Activated naive CD8-positive, alpha-beta T cell treated with anti-CD3 and anti-CD28 coated beads, Interleukin-2, amount 10 ng/mL, durations not matched to agents 7 days and 5 days (primary cell): ENCODE measurements at places on chromosomes 2 and 18. TPM values are rescaled to one million over a fixed set of nuclear protein-coding genes. Genes with fewer than 3 reads are reported as not detected.

Gene DUSP2
- 50.2 TPM for total RNA-seq

DNA sequence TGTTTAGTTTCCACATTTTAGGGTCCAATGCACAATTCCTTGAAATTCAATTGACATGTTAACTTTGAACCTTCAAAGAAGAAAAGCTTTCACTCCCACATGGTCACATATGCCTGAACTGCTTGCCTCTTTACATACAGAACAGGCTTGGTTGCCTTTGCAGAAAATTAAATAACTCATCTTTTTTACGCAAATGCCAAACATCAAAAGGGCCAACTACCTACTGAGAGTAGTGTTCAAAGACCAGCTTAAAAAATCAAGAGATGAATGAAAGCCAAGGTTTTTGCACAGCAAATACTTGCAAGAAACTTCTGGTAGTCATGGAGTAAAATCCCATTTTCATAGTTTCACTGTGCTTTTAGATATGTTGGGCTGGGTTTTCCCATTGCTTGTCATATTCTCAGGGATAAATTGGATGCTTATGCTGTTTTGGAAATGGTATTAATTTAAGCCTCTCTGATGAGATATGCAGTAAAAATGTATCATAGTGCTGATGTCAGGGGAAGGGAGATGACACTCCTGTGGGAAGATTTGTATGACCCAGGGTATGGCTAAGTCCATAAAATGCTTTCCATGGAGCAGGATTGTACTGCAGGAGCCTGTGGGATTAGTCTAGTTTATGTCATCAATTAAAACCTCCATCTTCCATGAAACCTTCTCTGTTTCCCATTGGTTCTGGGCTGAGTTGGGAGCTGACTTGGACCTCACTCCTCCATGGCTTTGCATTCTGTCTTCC lies 60.6 kb upstream of the DARS1 start:
- no peak overlapping the region for H3K27ac ChIP-seq
- no peak overlapping the region for H3K4me3 ChIP-seq
- H3K4me1 ChIP-seq, result peaks cover 45% of the 10 kb centered on the region
- DNase-seq, result no peak

Gene ZNF516
- 6.9 TPM for total RNA-seq

- no peak overlapping the region for H3K4me3 ChIP-seq
- H3K36me3 ChIP-seq, result no peaks in the 10 kb centered on the region
- H3K4me1 ChIP-seq, result no peaks in the 10 kb centered on the region
- DNase-seq, result no peak
- H3K27me3 ChIP-seq, result no peaks in the 10 kb centered on the region
Measured at GRCh38 chr18:55934821-55935220, 346.8 kb upstream of the TCF4 start.

DNA sequence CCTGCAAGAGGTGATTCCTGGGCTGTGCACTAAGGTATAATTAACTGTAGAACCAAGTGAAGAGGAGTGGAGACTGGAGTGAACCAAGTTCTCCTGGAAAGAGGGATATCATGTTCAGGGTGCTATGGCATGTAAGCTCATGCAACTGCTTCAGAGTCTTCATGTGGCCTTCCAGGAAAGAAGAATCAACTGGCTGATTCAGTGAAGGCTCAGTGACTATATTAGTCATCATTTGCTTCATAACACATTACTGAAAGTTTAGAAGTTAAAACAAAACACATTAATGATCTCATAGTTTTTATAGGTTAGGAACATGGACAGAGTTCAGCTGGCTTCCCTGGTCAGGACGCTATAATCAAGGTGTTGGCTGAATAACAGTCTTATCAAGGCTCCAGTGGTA lies 1200.8 kb upstream of the GYPC start:
- no peak for DNase-seq
- H3K27me3 ChIP-seq, result no peaks in the 10 kb centered on the region

Gene SP100
- total RNA-seq, result 301 TPM

DNA sequence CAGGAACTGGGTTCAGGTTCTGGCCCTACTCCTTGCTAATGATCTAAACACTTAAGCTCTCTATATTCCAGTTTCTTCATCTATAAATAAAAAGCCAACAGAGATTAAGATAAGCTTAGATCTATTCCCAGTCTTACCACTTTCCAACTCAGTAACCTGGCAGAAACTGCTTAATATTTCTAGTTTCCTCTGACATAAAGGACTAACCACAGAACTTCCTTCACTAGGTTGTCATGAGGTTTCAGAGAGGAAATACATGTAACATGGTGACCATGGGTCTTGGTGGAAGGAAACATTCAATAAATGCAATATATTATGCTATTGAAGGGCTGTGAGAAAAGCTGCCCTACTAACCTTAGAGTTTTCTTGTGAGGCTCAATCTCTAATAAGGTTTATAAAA lies 114.4 kb upstream of the PDE1A start:
- no peak overlapping the region for H3K27ac ChIP-seq
- peaks cover 7% of the 10 kb centered on the region for H3K27me3 ChIP-seq
- no peaks in the 10 kb centered on the region for H3K36me3 ChIP-seq
- no peak for DNase-seq

GRCh38 chr18:48179666-48180065 lies 229.5 kb downstream of the ZBTB7C start:
- DNase-seq, result no peak
- no peak overlapping the region for H3K4me3 ChIP-seq
- H3K36me3 ChIP-seq, result no peaks in the 10 kb centered on the region
- peaks cover 5% of the 10 kb centered on the region for H3K27me3 ChIP-seq
- no peaks in the 10 kb centered on the region for H3K4me1 ChIP-seq

DNA sequence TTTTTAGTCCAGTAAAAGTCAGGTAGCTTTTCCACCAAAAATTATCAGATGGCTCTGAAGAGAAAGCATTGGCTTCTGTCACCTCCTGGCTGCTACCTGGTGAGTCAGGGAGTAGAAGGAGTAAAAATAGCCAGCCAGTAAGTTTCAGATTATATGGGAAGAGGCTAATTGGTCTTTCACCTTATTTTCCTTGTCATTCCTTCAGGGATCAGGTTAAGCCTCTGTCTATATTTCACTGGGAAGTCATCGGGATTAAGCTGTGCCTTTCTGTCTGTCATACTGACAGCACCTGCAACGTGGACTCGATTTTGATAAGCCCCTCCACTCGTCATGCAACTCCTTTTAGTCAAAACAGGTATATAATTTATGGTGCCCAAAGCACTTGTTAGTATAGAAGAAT lies 380.7 kb upstream of the CELF4 start:
- H3K36me3 ChIP-seq, result no peaks in the 10 kb centered on the region
- no peak overlapping the region for H3K27ac ChIP-seq
- H3K4me1 ChIP-seq, result no peaks in the 10 kb centered on the region
- no peak for DNase-seq

DNA sequence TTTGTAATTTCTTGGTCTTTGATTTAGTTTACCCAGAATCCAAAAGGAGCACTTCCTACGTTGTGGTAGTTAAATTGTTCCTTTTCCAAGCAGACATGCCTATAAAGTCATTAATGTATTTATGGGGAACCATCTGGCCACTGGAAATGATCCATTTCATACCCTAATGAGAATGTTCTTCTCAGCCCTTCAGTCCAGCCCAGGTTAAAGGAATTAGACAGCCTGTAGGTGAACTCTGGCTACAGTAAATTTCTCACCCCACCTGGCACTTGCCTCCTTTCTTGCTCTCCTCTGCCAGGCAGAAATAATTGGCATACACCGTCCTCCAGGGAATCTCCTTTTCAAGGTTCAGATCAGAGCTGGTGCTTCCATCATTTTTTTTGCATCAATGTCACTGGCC lies 121.1 kb downstream of the SETBP1 start:
- H3K27ac ChIP-seq, result no peak overlapping the region
- H3K27me3 ChIP-seq, result peaks cover 5% of the 10 kb centered on the region
- H3K4me1 ChIP-seq, result peaks cover 34% of the 10 kb centered on the region
- peaks cover 15% of the 10 kb centered on the region for H3K36me3 ChIP-seq
- no peak overlapping the region for H3K4me3 ChIP-seq
- no peak for DNase-seq
